Effector memory CD8-positive, alpha-beta T cell (primary cell): ENCODE measurements at places on chromosomes 1 and 21.

- DNase-seq, result no peak
These were observed 354.8 kb upstream of the BRINP3 start for GRCh38 chr1:190832511-190832910.

DNA sequence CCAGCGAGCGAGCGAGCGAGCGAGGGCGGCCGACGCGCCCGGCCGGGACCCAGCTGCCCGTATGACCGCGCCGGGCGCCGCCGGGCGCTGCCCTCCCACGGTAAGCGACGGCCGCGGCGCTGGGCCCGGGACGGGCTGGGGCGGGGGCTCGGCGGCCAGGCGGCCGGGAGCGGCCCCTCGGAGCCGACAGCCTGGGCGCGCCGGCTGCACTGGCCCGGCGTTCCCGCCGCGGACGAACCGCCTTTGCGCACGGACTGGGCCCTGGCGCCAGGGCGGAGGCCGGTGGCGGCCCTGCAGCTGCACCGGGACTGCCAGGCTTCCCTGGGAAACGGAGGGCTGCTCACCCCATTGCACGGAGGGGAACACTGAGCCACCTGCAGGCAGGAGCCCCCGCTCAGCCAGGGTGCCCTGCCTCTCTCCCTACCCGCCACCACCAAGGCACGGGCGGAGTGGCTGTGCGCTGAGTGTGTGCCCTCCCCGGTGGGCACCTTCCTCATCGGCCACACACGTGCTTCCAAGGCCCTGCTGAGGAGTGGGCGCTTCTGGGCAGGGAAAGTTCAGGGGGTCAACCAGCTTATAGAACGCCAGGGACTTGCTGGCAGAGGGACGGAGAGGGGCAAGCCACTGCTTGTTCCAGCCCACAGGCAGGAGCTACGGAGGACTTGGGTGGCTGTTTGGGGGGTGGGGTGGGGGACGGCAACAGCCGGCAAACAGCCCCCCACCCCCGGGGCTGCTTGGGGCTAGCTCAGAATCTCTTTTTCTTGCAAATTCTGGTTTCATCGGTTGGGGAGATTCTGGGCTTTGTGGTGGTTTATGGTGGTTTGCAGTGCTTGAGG lies 532 bp downstream of the CSF1 start:
- DNase-seq, result no peak

- DNase-seq, result no peak
These were observed 9.8 kb downstream of the SSBP3 start for GRCh38 chr1:54396261-54396933.

GRCh38 chr1:158972841-158973240 lies 36.9 kb upstream of the IFI16 start:
- DNase-seq, result no peak
